A172 (cell line): ENCODE measurements at places on chromosomes 6 and 20. TPM values are rescaled to one million over a fixed set of nuclear protein-coding genes. Genes with fewer than 3 reads are reported as not detected.

GRCh38 chr6:15148356-15148946 lies 97.4 kb upstream of the JARID2 start:
- peak; percentile 44 for DNase-seq

DNA sequence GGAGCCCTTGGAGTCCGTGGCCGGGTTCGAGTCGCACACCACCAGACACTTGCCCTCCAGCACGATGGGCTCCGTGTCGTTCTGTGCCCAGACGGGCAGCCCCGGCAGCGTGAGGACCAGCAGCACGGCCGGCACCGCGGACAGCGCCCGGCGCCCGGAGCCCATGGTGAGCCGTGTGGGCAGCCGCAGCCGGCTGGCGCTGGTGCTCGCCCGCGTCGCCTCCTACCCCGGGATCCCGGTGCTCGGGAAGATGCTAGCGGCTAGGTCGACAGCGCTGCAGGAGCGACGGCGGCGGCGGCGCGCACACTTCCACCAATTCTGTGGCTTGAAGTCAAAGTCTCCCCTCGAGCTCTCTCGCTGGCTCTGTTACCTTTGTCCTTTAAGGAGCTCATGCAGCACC lies 1.3 kb downstream of the CBLN4 start:
- DNase-seq: no peak

DNA sequence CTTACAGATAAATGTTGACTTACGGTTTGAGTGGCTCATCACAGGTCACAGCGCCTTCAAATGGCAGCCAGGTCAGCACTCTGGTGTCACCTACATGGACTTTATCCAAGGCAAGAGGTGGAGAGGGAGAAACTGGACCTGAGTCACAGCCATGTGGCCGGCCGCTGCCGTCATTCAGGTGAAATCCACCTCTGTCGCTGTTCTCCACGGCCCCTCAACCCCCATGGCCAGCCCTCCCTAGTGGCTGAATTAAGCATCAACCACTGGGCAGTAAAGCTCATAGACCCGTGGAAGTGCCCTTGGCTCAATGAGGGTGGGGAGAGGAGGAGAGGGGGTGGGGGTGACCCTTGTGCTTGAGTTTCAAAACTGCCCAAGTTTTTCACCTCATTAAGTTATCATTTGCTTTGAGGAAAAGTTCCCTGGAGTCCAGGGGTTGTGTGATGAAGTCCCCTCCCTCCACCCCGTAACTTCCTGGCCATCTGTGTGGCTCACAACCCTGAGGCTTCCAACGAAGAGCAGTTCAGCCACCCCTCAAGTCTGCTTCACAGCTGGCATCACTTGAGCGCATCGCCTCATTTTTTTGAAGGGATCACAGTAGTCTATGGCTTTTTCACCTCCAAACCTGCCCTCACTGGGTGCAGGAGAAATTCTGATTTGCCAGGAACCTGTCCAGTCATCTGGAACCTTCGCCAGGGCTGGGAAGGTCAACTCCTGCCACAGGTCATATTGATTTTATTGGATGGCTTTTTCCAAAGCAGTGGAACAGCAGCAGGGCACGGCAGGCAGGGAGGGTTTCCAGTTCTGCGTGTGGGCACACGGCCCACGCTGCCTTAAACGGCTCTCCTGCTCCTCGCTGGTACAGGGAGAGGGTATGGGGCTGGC lies 43.5 kb upstream of the APCDD1L start:
- DNase-seq: no peak

Gene LY6G6C
- not detected in 2 replicates for total RNA-seq

GRCh38 chr6:157853902-157854502 lies 31.0 kb downstream of the SNX9 start:
- DNase-seq: no peak

DNA sequence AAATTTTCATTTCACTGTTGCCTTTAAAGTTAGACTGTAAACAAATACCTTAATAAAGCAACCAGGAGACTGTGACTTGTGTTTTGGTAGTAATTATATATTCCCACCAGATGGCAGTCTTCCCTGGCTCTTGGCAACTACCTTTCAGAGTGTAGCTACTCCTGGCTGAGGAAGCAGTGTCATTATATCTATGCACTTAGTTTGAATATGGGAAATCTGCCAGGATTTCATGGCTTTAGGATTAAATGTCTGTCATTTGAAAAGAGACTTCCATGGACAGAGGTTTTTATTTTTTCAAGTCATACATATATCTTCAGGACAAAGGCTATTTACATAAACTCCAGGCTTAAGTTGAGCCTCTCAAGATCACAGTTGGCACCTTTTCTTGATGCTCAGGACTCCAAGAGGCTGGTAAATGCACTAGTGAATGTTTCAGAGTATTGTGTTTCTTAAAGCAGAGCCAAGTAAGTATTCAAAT lies 160.1 kb downstream of the C6orf58 start:
- DNase-seq: peak; percentile 76

GRCh38 chr6:149342525-149342924 lies 25.0 kb downstream of the TAB2 start:
- DNase-seq: no peak

- DNase-seq: peak; percentile 22
Observed at GRCh38 chr6:137661601-137662000, 167.4 kb upstream of the OLIG3 start.

GRCh38 chr6:56875961-56876360 lies 78.9 kb upstream of the BEND6 start:
- DNase-seq: no peak

Gene CDH26
- total RNA-seq: not detected in 2 replicates

GRCh38 chr20:8082989-8083388 lies 49.1 kb upstream of the PLCB1 start:
- no peak for DNase-seq

DNA sequence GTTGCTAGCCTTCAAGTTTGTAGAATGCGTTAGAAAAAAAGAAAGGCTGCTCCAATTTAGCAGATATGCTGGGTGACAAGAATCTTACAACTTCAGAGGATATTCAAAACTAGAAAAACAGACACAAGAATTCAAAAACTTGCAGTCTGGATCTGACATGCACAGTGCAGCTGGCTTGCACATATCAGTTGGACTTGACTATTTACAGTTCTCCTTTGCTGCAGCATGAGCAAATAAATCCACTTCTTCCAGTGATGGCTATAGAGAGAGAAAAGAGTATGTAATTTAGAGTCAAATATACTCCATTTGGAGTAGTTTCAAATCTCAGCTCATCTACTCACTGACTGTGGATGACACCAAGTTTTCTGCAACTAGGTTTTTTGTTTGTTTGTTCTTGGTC lies 247.0 kb downstream of the RIMS1 start:
- DNase-seq: no peak

Gene REM1
- not detected in 2 replicates for total RNA-seq

Gene ZFAND3
- 10.0 and 14.2 TPM in 2 replicates for total RNA-seq

Gene ATP9A
- 16.3 and 19.5 TPM in 2 replicates for total RNA-seq

Gene PHF20
- total RNA-seq: 21.9 and 28.9 TPM in 2 replicates

- DNase-seq: no peak
Observed at GRCh38 chr6:154161689-154162088, 122.6 kb downstream of the OPRM1 start.

DNA sequence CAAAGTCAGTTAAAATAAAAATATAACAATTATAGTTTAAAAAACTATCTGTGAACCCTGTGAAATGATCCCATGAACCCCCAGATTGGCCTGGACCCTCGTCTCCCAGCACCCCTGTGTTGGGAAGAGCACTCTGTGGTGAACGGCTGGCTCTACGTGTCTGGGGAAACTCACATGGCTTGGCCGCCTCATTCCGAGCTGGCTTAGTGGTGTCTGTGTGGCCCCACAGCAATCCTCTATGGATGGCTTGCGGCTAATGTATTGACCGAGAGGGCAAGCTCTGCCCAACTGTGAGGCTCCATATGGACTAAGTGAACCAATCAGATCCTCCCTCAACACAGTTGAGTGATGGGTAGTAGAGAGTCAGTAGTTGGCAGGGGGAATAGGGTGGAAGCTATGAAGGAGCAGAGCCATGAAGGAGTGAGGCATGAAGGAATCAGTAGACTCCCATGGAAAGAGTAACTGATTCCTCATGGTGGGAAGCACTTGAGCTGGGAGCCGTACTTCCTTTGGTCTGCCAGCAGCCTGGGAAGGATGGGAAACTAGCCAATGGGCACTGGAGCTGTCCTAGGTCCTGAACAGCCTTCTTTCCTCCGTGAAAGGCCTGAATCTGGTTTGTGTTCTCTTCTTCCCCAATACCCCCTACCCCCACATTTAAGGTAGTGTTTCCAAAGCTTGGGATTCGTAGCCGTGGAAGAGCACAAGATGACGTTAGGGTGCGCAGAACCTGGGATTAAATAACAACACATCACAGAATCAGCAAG lies 21.6 kb upstream of the ZNF831 start:
- peak; percentile 25 for DNase-seq

DNA sequence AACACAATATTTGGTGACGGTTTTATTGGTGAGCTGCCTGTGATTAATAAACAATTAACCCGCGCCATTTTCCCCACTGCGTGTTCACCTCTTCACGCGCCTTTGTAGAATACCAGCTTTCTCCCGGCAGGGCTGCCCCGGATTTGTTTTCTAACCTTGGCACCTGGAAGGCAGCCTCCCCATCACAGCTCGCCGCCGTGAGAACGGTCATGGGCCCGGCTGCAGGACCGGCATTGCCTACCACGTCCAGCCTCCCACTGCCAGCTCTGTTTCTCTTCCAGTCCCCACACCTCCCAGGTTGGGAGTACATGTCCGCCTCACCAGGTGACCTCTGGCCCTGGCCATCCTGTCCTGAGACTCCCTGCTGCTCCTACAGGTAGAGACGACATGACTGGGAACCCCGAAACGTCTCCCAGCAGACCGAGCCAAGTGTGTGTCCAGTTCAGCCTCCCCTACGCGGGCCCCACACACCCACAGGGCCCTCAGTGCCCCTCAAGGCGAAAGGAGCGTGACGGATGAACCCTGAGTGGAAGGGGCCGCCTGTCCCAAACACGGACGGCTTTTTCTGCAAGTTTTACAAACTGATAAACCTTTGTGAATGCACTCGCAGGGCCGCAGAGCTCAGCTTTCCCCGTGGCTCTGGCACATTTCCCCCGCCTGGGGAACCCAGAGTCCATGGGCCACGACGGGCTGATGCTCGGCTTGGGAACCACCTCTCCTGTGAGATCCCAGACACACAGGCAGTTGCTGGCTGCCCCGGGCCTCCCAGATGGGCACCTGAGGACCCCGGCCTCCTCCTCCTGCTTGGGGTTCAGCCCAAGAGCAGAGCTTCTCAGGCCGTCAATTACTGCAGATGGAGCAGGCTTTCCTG lies 25.7 kb downstream of the FRMD1 start:
- no peak for DNase-seq

DNA sequence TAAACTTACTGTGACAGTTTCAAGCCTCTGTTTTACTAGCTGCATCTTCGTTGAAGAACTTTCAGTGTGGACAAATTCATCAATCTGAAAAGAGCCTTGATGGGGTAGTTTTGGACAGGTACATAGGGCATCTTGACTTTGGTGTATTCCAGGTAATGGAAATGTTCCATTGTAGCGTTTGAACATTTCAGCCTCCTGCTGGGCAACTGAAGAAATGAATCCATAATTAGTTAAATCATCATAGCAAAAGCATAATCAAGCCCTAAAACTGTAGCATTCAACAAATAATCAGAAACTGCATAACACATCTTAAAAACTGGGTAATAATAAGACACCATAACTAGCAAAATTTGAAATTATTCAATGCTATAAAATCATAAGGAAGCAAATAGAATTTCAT lies 86.2 kb downstream of the AHI1 start:
- DNase-seq: no peak

DNA sequence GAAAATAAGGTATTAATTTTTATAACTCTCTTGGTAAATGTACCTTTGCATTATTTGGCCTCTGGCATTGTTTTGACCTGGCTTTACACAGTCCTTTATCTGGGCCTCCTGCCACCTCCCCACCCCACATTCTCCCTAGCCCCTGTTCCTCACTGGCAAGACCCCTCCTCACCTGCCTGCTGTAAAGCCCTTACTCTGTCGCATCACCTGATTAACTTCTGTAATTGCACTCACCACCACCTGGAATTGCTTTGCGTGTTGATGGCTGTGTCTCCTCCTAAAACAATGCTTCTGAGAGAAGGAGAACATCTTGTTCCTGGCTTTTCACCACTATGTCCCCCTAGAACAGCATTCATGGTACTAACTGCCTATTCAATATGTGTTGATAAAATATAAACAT lies 24.8 kb downstream of the SNX9 start:
- no peak for DNase-seq
